ENCODE measurements at places on chromosomes 11 and 22.

- peak; percentile 26 for DNase-seq
These were observed 6.6 kb upstream of the NXPE1 start for GRCh38 chr11:114566276-114566675.

GRCh38 chr22:38456272-38456835 lies 1.4 kb upstream of the KCNJ4 start:
- DNase-seq, result no peak

GRCh38 chr22:34904486-34904885 lies 161.5 kb upstream of the ISX start:
- no peak for DNase-seq

DNA sequence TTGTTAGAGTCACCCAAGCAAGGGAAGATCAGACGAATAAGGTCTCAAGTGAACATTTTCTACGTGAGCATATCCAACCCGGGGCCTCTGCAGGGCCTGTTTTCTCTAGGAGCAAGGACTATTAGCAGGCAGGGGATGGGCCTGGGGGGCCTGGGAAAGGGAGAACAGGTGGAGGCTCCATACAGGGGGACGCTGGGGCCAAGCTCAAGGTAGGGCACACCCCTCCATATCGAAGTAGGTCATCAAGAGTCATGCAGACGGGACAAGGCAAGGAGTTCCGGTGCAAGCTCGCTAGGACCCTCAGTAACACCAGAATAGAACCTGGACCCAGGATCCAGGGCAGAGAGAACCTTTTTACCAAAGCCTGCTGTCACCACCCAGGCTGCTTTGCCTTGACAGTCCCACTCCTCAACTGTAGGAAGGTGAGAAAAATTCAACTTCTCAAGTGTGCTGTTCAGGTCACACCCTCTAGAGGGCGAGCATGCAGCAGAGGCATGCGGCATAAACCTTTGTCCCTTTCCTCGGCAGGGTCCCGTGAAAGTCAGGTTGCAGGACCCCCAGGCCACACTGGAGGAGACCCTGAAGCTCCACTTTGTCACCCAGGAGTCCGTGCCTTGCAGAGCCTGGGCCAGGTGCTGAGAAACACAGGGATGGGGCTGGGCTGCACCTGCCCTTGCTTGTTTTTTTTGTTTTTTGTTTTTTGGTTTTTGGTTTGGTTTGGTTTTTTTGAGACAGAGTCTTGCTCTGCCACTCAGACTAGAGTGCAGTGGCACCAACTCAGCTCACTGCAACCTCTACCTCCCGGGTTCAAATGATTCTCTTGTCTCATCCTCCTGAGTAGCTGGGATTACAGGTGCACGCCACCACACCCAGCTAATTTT lies 8.6 kb upstream of the APOBEC3B start:
- peak; percentile 19 for DNase-seq

- no peak for DNase-seq
These were observed 336.8 kb downstream of the KCNA4 start for GRCh38 chr11:29679996-29680395.

- no peak for DNase-seq
These were observed 12.1 kb downstream of the SCUBE1 start for GRCh38 chr22:43331069-43331451.

DNA sequence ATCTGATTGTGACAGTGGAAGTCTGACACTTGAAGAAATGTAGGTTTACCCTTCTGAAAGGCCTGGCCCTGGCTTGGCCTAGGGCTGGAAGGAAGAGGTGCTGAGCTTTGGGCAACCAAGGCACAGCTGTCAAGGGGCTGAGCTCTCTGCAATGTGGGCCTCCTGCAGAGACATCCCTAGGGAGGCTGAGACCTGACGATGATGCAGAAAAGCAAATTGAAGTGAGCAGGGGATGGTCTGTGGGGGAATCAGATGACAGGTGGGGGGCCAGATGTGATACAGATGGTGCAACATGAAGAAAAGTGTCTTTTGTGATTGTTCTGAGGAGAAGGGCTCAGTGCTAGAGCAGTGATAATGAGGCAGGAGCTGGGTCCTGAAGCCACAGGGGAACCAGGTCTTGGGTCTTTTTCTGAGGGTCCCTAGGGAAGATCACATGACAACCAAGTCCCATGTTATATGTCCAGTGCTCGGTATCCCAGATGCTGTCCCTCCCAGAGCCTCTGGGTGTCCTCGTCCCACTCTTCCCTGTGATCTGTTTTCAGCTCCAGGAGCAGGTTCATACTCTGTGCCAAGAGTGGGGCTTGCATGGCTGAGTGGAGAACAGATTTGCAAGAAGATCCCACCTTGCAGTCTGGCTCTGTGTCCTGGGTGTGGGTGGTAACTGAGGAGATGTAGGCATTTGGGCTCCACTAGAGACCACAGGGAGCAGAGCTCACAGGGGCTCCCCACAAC lies 79.9 kb upstream of the VPREB1 start:
- DNase-seq, result no peak

- DNase-seq, result no peak
These were observed 44.6 kb downstream of the KCNC1 start for GRCh38 chr11:17778956-17779860.
